Cortex of kidney (tissue), 1 donor: ENCODE measurements at places on chromosomes 1 and 21.

DNA sequence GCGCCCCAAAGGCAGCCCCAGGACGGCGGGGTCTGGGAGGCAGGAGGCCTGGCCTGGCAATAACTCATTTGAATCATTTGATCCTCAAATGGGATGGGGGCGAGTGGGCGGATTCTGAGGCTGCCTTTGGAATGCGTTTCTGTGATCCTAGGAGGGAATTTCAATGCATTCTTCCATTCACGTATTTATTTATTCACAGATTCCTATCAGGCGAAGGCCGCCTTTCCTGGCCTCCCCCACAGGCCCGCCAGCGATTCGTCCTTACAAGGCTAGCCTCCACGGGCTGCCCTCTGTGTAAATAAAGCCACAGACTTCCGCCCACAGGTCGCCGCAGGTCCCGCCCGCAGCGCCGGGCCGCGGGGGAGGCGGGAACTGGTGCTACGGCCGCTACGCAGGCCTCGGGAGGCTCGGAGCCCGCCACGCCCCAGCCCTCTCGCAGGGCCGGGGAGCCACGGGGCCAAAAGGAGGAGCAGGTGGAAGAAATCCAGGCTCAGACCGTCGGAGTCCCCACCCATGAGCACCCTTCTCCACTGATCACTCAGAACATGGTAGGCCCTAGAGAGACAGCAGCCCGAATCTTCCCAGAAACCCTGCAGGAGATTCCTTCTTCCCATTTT, 31.3 kb upstream of the JUN start:
- no peak for DNase-seq

DNA sequence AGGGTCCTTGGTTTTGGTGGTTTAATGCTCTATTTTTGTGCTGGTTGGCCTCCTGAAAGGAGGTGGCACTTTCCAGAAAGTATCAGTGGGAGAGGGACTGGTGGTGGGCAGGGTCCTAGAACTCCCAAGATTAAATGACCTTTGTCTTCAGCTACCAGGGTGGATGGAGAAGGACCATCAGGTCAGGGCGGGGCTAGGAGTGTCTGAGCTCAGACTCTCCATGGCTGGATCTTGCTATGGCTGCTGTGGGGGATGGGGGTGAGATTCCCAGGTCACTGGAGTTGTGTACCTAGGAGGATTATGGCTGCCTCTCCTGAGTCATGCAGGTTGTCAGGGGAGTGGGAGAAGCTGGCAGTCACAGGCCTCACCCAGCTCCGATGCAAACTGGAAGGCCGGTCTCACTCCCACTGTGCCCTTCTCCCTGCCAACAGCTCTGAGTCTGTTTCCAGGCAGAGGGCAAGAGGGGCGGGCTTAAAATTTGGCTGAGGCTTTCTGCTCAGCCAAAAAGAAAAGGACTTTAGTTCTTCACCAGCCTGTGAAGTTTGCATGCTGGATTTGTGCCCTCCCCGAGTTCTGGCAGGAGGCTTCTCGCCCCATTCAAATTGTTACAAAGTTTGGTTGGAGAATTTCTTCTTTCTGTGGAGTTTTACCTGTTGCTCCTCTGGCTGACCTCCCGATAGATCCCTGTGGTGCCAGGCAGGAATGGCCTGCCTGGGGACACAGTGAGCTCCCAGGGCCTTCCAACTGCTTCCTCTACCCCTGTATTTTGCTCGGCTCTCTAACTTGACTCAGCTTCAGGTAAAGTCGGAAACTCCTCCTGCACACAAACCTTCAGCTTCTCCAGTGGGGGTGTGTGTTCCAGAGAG, 13.1 kb upstream of the KYAT3 start:
- DNase-seq, result no peak

DNA sequence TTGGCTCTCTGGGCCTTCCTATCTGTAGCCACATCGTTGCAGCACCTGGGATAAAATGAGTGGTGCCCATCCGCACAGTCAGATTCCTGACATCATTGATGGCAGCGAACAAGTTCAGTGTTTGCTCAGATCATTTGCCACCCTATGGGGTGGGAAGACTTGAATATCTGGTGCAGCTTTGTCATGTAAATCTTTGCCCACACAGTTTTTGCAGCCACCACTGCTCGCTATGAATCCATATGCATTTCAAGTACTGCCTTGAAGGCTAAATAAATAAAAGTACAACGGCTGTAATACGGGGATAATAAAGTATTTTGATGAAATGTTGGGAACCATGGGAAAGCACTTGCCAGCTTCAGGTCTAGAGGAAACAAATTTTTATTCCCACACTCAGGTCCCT, 56.3 kb upstream of the COA6 start:
- DNase-seq, result no peak

DNA sequence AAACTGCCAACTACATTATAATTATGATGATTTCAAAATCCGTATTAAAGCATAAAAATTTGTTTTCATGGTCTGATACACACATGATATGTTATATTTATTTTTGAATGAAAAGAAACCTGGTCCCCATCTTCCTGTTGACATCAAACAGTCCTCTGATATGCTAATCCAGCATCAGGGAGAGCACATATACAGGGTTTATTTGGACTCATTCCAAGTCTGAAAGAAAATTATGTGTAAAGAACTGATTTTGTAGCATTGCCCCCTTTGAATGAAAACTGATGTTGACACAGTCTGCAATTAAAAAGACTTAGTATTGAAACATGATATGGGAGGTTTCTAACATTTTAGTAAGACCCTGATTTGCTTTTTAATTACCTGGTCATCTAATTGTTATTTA, 119.4 kb downstream of the NEK7 start:
- DNase-seq, result no peak

GRCh38 chr1:40717955-40718354, 26.5 kb downstream of the NFYC start:
- DNase-seq, result no peak

- no peak for DNase-seq
These were observed 68.0 kb downstream of the LRRN2 start for GRCh38 chr1:204617256-204618147.
